Activated T-helper 2 cell treated with anti-CD3 and anti-CD28 coated beads, Interferon-gamma antibody, Interleukin-2, Interleukin-4, amounts not matched to agents 10 μg/mL and 5 μg/mL and 100 μg/mL, durations not matched to agents 14 hours and 24 hours and 36 hours (primary cell): ENCODE measurements at places on chromosomes 6 and 20. TPM values are rescaled to one million over a fixed set of nuclear protein-coding genes. Genes with fewer than 3 reads are reported as not detected.

The ARMH2 gene
- not detected in 2 replicates for total RNA-seq

The PI16 gene
- not detected in 2 replicates for total RNA-seq

The C20orf144 gene
- 0.27 and 0.28 TPM in 2 replicates for total RNA-seq

The RIMS4 gene
- total RNA-seq, result not detected in 2 replicates

The PPP1R3G gene
- total RNA-seq, result 0.11 and 0.16 TPM in 2 replicates

The WFDC11 gene
- not detected in 2 replicates for total RNA-seq

The FAM229B gene
- 1.1 and 3.1 TPM in 2 replicates for total RNA-seq

The TBC1D22B gene
- 13.8 and 14.6 TPM in 2 replicates for total RNA-seq

The SLC2A10 gene
- total RNA-seq, result not detected in 2 replicates

The SMIM26 gene
- total RNA-seq, result 55.0 and 60.2 TPM in 2 replicates

The MLIP gene
- not detected in 2 replicates for total RNA-seq

The RAB5IF gene
- total RNA-seq, result 94.5 and 99.0 TPM in 2 replicates

The ARHGAP40 gene
- not detected in 2 replicates for total RNA-seq

The LTA gene
- 293 and 308 TPM in 2 replicates for total RNA-seq

The TRIM27 gene
- 64.4 and 69.6 TPM in 2 replicates for total RNA-seq

The DUSP15 gene
- total RNA-seq, result not detected in 2 replicates

The GRIK2 gene
- not detected in 2 replicates for total RNA-seq

The PACSIN1 gene
- not detected in 2 replicates for total RNA-seq

The VSTM2L gene
- 0.23 TPM in 1 of 2 replicates, not detected in the other for total RNA-seq

The VTA1 gene
- 49.5 and 49.9 TPM in 2 replicates for total RNA-seq

The PPP1R16B gene
- total RNA-seq, result 109 and 111 TPM in 2 replicates

The TOX2 gene
- total RNA-seq, result 2.4 and 3.0 TPM in 2 replicates

The AGPAT1 gene
- 32.0 and 32.9 TPM in 2 replicates for total RNA-seq

The TMEM14C gene
- 61.3 and 65.4 TPM in 2 replicates for total RNA-seq

The CASS4 gene
- total RNA-seq, result 4.6 and 4.7 TPM in 2 replicates

The KCNQ5 gene
- total RNA-seq, result 15.3 and 18.8 TPM in 2 replicates

The SLC35D3 gene
- not detected in 2 replicates for total RNA-seq

The GABRR1 gene
- total RNA-seq, result not detected in 2 replicates

The TBXT gene
- not detected in 2 replicates for total RNA-seq

The FNDC1 gene
- total RNA-seq, result 0.05 TPM in 1 of 2 replicates, not detected in the other

The CFAP61 gene
- total RNA-seq, result 0.32 TPM in 1 of 2 replicates, not detected in the other

The CGA gene
- total RNA-seq, result 0.44 and 0.59 TPM in 2 replicates

The AVP gene
- not detected in 2 replicates for total RNA-seq

The MYT1 gene
- not detected in 2 replicates for total RNA-seq

The NOTCH4 gene
- total RNA-seq, result 0.48 and 0.52 TPM in 2 replicates

The CLPSL2 gene
- not detected in 2 replicates for total RNA-seq

The FOXS1 gene
- total RNA-seq, result not detected in 2 replicates

The GPR63 gene
- 4.5 and 5.0 TPM in 2 replicates for total RNA-seq

The WFDC5 gene
- not detected in 2 replicates for total RNA-seq

The BTBD9 gene
- total RNA-seq, result 12.7 and 15.2 TPM in 2 replicates

The PTK6 gene
- total RNA-seq, result 0.32 and 0.46 TPM in 2 replicates

The TAGAP gene
- 34.3 and 38.1 TPM in 2 replicates for total RNA-seq

The LY6G6D gene
- total RNA-seq, result not detected in 2 replicates

The TNFRSF21 gene
- 2.7 and 2.8 TPM in 2 replicates for total RNA-seq

The CAP2 gene
- not detected in 2 replicates for total RNA-seq

The SOX18 gene
- total RNA-seq, result 1.0 and 1.1 TPM in 2 replicates

The MCM8 gene
- 33.5 and 35.2 TPM in 2 replicates for total RNA-seq
